ENCODE measurements at places on chromosomes 2 and 18.
A peak's percentile ranks its signal among the peaks of the same experiment; 100 is the strongest.

GRCh38 chr2:196380575-196380974 lies 209.2 kb upstream of the STK17B start:
- DNase-seq = no peak

DNA sequence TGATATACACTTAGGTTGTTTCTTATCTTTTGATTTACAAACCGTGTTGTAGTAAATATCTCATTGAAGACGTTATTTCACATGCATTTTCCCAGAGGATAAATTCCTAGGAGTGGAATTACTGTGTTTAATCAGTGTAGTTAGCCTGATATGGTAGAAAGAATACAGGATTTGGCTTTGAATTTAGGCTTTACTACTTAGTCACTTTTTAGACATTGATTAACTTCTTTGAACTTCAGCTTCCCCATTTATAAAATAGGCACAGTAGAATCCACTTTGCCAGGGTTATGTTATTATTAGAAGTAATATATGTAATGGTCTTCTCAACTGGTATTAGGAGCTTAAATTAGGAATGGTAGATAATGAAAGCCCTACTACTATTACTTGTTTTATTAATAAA lies 27.4 kb downstream of the PSMD14 start:
- no peak for DNase-seq

DNA sequence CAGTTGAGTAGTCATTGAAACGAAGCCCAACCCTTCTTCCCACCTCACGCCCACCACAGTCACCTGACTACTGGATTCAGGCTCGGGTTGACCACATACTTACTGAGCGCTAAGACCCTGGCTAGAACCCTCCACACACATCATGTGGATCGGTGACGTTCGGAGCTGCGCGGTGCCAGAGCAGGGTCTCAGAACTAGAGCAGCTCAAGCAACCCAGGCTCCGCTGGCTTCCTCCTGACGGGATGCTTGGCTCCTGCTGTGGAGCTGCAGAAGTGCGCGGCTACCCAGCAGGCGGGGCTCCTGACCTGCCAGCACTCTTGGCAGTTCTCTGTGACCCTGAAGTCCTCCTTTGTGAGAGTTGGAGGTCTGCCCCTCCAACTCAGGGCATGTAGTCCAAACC lies 90.6 kb upstream of the MBOAT2 start:
- DNase-seq = no peak

- DNase-seq = no peak
These were observed 254.3 kb downstream of the SOX11 start for GRCh38 chr2:5946225-5947115.

GRCh38 chr2:208153156-208153555 lies 7.2 kb upstream of the CRYGB start:
- DNase-seq = no peak

DNA sequence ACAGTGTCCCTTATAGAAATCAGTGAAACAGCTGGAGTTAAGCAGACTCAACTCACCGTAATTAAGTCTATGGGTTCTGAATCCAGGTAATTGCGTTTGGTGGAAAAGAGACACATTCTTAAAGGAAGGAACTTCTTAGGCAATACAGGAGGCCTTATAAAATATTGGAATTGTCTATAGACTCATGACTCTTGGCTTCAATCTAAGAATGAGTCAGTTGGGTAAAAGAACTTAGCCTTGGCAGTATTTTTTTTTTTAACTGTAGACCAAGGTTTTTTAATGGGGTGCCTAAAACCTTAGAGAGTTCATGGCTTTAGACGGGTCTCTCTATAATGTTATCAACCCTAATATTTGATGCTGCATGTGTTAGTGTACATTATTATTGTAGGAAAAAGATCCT lies 47.6 kb downstream of the CCDC85A start:
- no peak for DNase-seq

- peak; percentile 48 for DNase-seq
These were observed 48.4 kb downstream of the UNC50 start for GRCh38 chr2:98656800-98657199.

GRCh38 chr18:9704233-9705118 lies 3.6 kb upstream of the RAB31 start:
- DNase-seq = no peak

DNA sequence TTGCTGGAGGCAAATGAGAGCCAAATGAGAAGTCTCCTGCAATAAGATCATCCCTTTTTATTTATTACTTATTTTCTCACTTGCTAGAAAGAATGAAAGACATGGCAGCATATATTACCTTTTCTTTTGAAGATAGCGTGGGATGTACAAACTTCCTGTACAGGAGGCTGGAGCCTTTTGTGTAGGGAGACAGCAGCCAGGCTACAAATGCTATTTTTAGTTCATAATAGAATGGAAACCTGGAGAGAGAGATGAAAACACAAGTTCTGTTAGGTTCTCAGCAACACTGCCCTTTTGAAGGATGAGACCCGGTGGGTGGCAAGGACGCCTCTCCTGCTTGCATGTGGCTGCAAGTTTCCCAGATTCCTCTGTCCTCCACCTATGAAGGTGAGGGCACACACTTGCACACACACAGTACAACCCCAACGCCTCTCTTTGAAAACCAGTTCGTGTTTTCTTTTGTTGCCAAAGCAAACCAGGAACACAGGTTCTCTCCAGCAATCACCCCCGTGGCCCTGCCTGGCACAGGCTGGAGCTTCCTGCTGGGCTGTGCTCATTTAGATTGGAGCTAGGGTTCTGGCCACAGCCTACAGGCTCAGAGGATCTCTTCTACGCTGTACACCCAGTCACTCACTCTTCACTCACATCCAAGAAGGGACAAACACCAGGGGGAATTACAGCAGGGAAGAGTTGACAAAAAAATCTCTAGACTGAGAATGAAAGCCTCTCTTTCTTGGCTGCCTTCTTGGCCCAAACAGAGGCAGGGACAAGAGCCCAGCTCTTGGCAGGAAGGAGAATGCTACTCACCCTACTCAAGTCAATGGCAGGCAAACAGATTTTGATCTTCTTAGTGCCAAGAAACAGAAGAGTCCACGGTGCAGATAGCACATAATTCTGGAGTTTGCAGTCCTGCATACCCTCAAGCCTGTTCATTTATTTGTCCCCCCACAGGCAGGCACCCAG lies 55.6 kb downstream of the MRPL35 start:
- no peak for DNase-seq

DNA sequence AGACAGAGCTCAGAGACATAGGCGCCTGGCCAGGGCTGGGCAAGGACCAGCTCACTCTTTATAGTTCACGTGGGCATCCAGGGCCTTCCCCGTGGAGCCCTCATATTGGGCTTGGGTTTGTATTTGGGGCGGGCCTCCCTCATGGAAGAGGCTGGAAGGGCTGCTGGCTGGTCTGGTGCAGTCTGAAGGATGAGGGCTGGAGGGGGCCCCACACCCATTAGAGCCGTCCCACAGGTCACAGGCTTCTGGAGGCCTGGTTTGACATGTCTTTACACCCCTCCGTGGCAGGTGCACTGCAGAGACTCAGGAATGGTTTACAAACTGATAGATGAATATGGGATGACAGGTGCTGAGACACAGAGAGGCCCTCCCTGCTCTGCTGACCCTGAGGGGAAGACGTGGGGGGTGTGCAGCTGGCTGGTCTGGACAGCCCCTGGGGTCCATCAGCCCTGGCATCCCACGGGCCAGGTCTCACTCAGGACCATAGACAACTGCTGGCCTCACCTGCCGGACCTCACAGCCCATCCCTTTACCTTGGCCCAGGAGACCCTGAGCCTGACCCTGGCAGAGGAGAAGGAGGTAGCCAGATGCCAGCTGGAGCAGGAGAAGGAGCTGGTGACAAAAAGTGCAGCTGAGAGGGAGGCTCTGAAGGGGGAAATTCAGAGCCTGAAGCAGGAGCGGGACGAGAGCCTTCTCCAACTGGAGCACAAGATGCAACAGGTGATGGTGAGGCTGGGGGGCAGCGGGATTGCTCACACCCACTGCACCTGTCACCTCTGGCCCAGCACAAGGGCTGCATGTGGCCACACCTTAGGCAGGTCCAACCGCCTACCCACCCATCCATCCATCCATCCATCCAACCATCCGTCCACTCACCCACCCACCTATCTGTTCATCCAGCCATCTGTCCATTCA lies 43.9 kb downstream of the CROCC2 start:
- DNase-seq = no peak

DNA sequence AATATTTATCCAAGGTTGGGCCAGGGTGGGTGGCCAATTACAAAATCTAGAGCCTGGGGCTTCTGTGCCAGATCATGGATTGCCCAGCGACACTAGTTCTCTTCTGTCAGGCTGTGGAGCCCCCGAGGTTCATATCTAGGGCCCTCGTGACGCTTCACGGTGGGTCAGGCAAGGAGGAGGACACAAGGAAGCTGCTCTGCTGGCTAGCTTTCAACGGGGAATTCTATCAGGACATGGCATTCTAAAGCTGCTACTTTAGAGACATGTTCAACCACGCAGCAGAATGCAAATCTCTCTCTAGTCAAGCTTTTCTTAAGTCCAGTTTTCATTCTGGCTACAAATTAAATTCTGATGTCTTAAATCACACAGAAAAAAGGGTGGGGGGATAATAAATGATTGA lies 180.2 kb downstream of the THADA start:
- no peak for DNase-seq

- DNase-seq = no peak
These were observed 100.1 kb downstream of the ZNF516 start for GRCh38 chr18:76394780-76395476.

DNA sequence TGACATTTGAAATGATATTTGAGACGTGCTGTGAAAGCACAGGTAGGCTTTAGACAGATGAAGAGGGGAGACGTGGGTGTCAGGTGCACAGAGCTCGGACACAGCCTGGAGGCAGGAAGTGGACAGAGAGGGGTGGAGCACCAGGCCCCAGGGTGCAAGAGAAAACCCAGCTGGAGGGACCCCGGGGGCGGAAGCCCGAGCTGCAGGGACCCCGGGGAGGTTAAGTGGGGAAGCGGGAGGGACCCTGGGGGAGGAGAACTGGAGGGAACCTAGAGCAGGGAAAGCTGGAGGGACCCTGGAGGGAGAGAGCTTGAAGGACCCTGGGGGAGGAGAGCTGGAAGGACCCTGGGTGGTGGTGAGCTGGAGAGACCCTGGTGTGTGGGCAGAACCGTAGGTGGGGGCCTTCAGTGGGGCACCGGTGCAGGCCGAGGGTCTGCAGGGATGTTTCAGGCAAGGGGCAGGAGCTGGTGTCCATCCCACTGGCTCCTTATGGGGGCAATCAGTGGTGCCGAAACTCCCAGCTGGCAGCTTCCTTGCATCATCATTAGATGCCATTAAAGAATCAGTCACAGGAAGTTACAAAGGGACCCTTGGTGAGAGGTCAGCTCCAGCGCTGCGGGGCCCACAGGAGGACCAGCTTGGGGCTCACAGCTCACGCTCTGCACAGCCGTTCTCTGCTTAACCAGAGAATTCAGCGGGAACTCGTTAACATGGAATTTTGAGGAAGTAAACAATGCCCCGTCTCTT lies 246.6 kb downstream of the EIPR1 start:
- no peak for DNase-seq

GRCh38 chr2:190405995-190406394 lies 2.2 kb upstream of the MFSD6 start:
- no peak for DNase-seq

DNA sequence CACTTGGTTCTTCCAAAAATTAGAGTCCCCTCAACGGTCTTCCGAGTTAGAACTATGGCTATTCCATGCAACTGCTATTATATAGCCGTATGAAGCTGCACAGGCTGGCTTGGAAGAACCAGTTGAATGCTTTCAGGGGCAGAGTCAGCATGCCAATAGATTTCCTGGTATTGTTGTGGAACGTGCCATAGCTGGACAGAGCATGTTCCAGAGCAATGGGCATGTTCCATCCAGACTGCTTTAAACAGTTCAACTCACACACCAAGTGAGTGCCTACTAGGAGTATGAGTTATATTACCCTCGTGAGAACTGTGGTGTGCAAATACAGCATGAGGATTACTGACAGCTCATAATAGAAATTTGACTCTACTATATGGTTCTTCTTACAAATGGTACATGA lies 682.0 kb downstream of the SATB2 start:
- DNase-seq = no peak

Measured in CD4-positive, CD25-positive, alpha-beta regulatory T cell (primary cell).